ENCODE measurements at places on chromosomes 4 and X.

DNA sequence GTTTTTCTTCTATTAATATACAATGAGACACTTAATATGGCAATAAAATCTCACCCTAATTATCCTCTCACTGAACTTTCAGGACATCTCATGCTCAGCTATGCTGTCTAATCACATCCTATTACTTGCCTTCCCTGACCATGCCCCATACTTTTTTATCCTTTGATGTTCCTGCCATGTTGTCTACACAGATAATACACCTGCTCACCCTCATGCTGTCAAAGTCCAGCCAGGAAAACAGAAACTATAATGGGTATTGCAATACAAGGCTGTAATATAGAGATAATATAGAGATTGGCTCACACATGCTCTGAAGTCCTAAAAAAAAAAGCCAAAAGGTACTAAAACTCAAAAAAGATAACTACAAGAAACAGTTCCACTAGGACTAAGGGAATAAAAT is 305.4 kb downstream of the PRDM5 start:
- DNase-seq = no peak

- no peak for DNase-seq
Measured at GRCh38 chr4:168803732-168804131, 206.3 kb downstream of the CBR4 start.

- no peak for DNase-seq
Measured at GRCh38 chr4:15870079-15870478, 68.5 kb downstream of the FGFBP1 start.

GRCh38 chr4:128591482-128591881 is 218.0 kb upstream of the JADE1 start:
- DNase-seq = no peak

- no peak for DNase-seq
Measured at GRCh38 chrX:9867226-9867625, 81.0 kb downstream of the SHROOM2 start.

- no peak for DNase-seq
Measured at GRCh38 chr4:6110681-6111353, 89.5 kb downstream of the JAKMIP1 start.

DNA sequence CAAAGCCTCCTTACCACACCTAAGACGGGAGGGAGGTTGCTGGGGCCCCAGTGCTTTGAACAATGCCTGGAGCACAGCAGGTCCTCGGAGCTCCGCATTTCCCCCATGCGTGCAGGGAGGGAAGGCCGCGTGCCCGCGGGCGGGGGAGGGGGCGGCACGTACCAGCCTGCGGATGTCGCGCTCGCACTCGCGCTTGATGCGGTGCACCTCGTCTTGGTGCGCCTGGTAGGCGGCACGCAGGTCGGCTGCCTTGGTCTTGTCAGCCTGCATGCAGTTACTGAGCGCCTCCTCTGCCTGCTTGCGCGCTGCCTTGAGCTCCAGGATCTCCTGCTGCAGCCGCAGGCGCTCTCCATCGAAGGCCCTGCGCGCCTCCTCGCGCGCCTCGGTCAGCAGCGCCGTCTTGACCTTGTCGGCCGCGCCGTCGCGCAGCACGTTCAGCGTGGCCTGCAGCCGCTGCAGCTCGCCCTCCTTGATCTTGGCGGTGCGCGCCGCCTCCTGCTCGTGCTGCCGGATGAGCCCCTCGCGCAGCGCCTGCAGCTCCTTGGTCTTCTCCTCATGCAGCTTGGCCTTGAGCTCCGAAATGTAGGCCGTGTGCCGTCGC is 87.2 kb upstream of the C4orf50 start:
- no peak for DNase-seq

Data from activated T-cell treated with anti-CD3 and anti-CD28 coated beads, Interleukin-2, amount 50 U/mL, for 72 hours (primary cell).